ENCODE measurements at places on chromosomes 7 and 10. TPM values are rescaled to one million over a fixed set of nuclear protein-coding genes. Genes with fewer than 3 reads are reported as not detected.

The SH2B2 gene
- total RNA-seq, result 2.1 TPM

The SLC13A1 gene
- not detected for total RNA-seq

- no peak for DNase-seq
- no peaks in the 10 kb centered on the region for H3K27me3 ChIP-seq
- no peak overlapping the region for H3K27ac ChIP-seq
These were observed 29.3 kb downstream of the AP3M1 start for GRCh38 chr10:74121368-74121767.

- no peak for DNase-seq
- H3K4me3 ChIP-seq, result no peak overlapping the region
- no peaks in the 10 kb centered on the region for H3K27me3 ChIP-seq
- no peaks in the 10 kb centered on the region for H3K36me3 ChIP-seq
These were observed 412.2 kb upstream of the SORCS1 start for GRCh38 chr10:107576746-107577145.

DNA sequence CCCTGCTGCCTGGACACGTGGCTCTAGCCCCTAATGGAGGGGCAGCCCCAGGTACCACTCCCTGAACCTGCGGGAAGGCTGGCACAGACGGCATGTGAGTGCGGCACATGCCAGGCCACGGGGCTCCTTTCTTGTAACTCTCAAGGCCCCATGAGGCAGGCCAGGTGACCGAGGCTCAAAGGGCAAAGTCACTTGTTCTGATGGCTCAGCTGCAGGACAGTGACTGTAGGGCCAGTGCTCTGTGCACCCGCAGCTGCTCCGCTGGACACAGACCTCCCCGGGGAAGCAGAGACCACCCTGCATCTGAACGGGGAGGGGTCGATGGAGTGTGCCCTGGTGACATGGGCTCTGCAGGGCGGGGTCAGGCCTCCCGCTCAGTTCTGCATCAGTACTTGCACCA is 55.3 kb downstream of the PTPRE start:
- no peak for DNase-seq
- H3K4me3 ChIP-seq, result no peak overlapping the region
- H3K36me3 ChIP-seq, result no peaks in the 10 kb centered on the region
- peaks cover 3% of the 10 kb centered on the region for H3K4me1 ChIP-seq

GRCh38 chr10:22630234-22631174 is 83.9 kb downstream of the PIP4K2A start:
- peak; percentile 56 for DNase-seq
- no peaks in the 10 kb centered on the region for H3K27me3 ChIP-seq
- peaks cover 6% of the 10 kb centered on the region for H3K36me3 ChIP-seq
- H3K4me1 ChIP-seq, result peaks cover 95% of the 10 kb centered on the region
- peak overlapping the region; percentile 97 for H3K27ac ChIP-seq

The PAX4 gene
- not detected for total RNA-seq

DNA sequence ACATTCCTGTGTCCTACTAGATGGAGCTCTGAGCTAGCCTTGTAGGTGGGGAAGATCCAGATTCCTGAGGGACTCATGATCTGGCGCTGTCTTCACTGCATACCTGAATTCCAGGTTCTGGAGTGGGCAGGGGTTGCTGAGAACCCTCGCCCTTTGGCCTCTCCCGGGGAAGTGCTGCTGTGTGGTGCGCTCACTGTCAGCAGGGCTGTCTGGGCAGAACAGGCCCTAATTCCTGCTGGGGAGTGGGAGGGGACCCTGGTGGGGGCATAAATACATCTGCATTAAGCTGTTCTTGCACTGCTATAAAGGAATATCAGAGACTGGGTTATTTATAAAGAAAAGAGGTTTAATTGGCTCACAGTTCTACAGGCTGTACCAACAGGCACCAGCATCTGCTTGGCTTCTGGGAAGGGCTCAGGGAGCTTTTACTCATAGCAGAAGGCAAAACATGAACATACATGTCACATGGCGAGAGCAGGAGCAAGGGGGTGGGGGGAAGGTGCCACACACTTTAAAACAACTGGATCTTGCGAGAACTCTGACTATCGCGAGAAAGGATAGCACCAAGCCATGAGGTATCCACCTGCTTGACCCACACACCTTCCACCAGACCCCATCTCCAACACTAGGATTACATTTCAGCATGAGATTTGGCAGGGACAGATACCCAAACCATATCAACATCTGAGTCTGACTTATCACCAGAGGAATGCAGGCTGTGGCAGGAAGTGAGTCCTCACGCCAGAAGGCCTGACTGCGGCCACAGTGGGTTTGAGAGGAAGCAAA is 115.0 kb downstream of the ADCY1 start:
- no peaks in the 10 kb centered on the region for H3K27me3 ChIP-seq
- H3K4me1 ChIP-seq, result peaks cover 4% of the 10 kb centered on the region
- DNase-seq, result peak; percentile 18
- no peak overlapping the region for H3K27ac ChIP-seq
- no peak overlapping the region for H3K4me3 ChIP-seq

DNA sequence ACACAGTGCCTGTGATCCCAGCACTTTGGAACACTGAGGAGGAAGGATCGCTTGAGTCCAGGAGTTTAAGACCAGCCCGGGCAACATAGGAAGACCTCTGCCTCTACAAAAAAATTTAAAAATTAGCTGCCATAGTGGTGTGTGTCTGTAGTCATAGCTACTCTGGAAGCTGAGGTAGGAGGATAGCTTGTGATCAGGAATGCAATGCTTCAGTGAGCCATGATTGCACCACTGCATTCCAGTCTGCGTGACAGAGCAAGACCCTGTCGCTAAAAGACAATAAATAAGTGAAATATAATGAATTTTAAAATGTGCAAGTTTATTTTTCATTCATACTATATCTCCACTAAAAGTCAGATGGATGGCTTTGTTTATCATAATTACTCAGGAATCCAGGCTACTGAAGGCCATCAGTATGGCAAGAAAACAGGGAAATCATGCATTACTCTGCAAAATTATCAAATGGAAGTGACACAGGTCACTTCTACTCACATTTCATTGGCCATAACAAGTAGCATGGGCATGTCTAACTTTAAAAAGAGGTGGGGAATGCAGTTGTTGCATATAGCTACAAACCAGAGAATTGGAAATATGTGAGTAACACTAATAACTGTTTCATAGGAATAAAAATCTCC is 32.9 kb upstream of the FAM3C start:
- H3K36me3 ChIP-seq, result no peaks in the 10 kb centered on the region
- no peak overlapping the region for H3K27ac ChIP-seq
- no peak overlapping the region for H3K4me3 ChIP-seq
- DNase-seq, result no peak

DNA sequence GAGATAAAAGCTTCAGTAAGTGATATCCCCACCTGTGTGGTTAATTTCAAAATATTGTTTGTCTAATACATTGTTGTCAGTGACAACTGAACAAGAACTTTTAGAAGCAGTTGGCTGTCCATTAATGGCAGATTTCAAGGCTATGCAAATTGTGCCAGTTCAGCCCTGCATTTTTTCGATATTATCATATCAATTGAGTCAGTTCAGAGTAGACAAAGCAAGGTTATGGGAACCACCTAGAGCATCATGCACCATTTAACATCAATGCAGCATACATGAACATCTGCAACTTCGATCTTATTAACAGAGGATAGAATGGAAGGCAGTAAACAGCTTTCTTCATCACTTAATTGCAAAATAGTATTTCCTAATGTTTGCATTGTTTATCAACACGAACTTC is 180.7 kb upstream of the KAT6B start:
- no peak overlapping the region for H3K27ac ChIP-seq
- H3K4me1 ChIP-seq, result no peaks in the 10 kb centered on the region
- no peaks in the 10 kb centered on the region for H3K27me3 ChIP-seq
- H3K4me3 ChIP-seq, result no peak overlapping the region

The COL26A1 gene
- not detected for total RNA-seq

GRCh38 chr7:103915680-103916357 is 73.6 kb downstream of the RELN start:
- no peaks in the 10 kb centered on the region for H3K36me3 ChIP-seq
- no peak for DNase-seq
- no peaks in the 10 kb centered on the region for H3K4me1 ChIP-seq
- no peak overlapping the region for H3K4me3 ChIP-seq
- no peak overlapping the region for H3K27ac ChIP-seq

GRCh38 chr7:4042402-4043045 is 639.6 kb upstream of the FOXK1 start:
- H3K4me1 ChIP-seq, result no peaks in the 10 kb centered on the region
- no peaks in the 10 kb centered on the region for H3K27me3 ChIP-seq
- no peak for DNase-seq
- no peak overlapping the region for H3K4me3 ChIP-seq
- H3K36me3 ChIP-seq, result no peaks in the 10 kb centered on the region

GRCh38 chr10:120755771-120756170 is 95.4 kb upstream of the WDR11 start:
- peaks cover 7% of the 10 kb centered on the region for H3K27me3 ChIP-seq
- H3K4me1 ChIP-seq, result no peaks in the 10 kb centered on the region
- H3K27ac ChIP-seq, result no peak overlapping the region

The LIPN gene
- total RNA-seq, result not detected

The PRKCQ gene
- 70.6 TPM for total RNA-seq

The ADAM12 gene
- total RNA-seq, result 1.2 TPM

DNA sequence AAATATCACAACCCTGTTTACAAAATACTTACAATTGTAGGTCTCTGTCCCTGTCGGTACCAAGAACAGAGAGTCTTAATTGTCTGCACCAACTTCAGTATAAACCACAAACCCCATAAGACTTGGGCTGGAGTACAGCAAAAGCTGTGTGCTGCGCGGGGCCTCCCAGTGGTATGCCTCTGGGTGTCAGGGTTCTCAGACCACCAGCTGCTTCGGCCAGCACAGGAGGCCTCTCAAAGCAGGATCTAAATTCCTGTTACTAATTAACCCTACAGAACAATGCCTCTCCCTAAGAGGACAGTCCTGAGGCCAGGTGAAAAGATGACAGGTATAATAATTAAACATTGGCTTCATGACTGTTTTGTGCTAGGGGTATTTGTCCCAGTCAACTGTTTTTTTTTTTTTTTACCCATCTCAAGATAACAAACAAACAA is 957 bp upstream of the SVIL start:
- peaks cover 4% of the 10 kb centered on the region for H3K36me3 ChIP-seq
- H3K4me3 ChIP-seq, result no peak overlapping the region
- no peaks in the 10 kb centered on the region for H3K27me3 ChIP-seq
- H3K27ac ChIP-seq, result peak overlapping the region; percentile 2

GRCh38 chr7:467393-467828 is 52.2 kb downstream of the PDGFA start:
- no peaks in the 10 kb centered on the region for H3K27me3 ChIP-seq
- peaks cover 2% of the 10 kb centered on the region for H3K4me1 ChIP-seq
- no peak overlapping the region for H3K4me3 ChIP-seq
- DNase-seq, result no peak

The SGMS1 gene
- 19.9 TPM for total RNA-seq
